IPS-NIHi11 (cell line): ENCODE measurements at places on chromosomes 7 and 10.

DNA sequence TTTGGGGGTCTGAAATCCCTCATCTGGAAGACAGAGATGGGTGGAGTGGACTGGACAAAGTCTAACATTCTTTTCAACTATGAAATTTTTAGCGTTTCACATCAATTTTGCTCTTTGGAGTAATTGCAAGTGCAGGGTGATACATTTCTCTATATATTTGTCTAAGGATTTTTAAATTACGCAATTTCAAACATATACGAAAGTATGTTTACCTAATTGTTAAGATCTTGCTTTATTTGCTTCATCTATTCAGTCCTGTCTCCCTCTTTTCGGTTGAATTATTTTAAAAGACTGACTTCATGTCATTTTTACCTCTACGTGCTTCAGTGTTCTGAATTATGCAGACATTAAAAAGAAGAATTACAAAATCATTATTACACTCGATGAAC, 101.9 kb upstream of the CREB5 start:
- DNase-seq: no peak

DNA sequence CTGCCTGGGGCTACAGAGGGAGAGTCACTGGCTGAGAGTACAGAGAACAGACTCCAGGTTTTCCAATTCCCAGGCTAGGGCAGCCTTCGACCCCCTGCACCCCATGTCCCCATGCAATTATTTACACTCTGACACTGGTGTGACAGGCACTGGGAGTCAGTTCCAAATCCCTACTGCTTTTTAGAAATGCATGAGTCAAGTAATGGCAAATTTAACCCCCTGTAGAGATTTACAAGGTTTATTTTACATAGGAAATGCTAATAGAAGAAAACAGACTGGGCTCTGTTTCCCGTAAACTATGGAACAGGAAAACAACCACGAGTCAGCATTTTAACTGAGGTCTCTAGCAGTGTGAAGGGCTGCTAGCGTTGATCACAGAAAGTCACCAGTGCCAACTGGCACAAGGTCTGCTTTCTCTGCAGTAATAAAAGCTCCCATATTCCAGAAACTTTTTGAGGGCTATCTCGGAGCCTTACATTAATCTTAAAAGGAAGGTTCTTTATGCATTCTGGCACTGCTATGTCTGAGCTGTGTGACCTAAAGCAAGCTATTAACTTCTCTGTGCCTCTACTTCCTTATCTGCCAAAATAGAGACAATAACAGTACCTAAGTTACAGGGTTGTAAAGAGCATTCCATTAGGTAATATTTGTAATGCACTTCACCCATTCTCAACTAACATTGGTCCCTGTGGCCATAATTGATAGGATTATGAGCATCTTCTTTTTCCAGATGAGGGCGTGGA, 28.2 kb downstream of the NOD1 start:
- no peak for DNase-seq

- DNase-seq: no peak
These were observed 494.0 kb upstream of the POT1 start for GRCh38 chr7:125423458-125424155.

DNA sequence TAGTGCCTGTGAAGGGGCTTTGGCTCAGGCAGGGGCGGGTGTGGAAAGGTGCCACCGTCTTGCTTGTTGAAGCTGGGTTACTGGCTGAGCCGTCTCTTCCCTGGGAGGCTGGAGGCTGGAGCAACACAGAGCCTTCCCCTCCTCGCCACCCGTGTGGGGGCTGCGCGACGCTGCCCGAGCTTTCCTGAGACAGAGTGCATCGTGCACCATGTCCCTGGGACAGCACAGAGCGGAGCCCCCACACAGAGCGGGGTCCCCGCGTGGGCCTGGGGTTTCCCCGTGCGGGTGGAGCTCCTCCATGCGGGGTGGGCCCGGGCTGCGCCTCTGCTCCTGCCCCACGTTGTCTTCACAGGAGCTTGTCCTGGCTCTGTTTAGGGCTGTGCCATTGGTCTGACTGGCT, 69.9 kb downstream of the INPP5A start:
- no peak for DNase-seq

DNA sequence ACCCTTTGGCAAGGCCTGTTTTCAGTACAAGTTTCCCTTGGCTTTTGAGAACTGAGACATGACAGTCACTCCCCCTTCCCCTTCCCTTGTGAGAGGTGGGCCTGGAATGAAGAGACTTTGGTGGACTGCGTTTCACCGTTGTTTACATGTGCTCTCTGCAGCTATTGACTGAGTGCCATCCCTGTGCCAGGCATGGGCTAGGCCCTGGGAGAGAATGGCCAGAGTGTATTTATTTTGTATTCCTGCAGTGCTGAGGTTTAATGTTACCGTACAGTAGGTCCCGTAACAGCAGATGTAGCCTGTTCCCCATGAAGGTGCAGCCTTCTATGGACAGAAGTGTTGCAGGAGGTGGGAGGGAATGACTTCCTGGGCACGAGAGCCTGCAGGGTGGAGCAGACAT, 50.0 kb downstream of the TACR2 start:
- no peak for DNase-seq

DNA sequence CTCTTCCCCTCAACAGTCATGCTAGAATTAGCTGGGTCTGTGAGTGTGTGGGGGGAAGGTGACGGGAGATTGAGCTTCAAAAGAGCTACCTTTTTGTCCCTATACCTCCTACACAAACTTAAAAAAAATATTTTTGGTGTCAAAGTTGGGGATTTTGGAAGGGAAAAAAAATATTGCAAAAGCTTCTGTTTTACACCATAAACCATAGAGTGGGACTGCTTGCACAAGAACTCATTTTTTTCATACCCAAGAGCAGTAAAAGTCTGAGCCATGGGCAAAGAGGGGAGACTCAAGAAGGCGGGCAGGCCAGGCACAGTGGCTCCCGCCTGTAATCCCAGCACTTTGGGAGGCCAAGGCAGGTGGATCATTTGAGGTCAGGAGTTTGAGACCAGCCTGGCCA, 9.4 kb upstream of the ZDHHC4 start:
- DNase-seq: no peak

DNA sequence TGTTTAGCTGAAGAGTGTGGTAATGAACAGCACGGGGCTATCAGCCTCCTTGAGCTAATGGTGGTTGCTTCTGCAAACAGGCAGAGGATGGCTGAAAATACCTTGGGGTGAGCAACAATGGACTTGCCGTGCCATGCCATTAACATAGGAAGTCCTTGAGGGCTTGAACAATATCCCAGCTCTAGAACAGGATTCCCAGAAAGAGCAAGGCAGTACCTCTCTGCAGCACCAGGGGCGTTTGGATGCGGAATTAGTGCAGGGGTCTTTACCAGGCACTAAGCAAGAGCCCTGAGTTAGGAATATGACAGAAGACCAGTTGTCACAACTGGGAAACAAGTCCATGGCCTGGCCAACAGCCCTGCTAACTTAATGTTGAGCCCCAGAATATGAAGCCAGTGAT, 143.2 kb upstream of the COBL start:
- peak; percentile 44 for DNase-seq

DNA sequence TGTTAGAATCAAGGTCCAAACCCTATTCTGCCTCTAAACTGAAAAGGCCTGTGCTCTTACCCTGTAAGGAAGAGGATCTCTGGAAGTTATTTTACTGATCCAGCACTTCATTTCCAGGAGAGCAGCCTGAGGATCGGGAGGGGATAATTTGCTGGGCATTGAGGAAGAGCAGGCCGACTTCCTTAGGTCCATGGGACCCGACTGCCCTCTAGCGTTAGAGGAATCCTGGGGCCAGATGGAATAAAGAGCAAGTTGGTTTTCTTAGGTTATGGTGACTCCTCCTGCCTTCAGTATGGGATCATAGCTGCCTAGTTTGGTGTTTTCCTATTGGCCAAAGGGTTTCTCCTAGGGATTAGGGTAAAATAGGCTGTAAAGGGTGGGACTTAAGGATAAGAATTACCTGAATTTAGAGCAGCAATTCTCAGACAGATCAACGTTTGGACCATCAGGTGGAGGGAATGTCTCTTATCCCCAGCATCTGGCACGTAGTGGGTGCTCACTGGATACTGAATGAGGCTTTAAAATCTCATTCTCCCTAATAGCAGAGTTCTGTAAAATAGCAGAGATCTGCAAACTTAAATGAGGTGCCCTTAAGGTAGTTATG, 40.0 kb upstream of the SORBS1 start:
- peak; percentile 89 for DNase-seq

DNA sequence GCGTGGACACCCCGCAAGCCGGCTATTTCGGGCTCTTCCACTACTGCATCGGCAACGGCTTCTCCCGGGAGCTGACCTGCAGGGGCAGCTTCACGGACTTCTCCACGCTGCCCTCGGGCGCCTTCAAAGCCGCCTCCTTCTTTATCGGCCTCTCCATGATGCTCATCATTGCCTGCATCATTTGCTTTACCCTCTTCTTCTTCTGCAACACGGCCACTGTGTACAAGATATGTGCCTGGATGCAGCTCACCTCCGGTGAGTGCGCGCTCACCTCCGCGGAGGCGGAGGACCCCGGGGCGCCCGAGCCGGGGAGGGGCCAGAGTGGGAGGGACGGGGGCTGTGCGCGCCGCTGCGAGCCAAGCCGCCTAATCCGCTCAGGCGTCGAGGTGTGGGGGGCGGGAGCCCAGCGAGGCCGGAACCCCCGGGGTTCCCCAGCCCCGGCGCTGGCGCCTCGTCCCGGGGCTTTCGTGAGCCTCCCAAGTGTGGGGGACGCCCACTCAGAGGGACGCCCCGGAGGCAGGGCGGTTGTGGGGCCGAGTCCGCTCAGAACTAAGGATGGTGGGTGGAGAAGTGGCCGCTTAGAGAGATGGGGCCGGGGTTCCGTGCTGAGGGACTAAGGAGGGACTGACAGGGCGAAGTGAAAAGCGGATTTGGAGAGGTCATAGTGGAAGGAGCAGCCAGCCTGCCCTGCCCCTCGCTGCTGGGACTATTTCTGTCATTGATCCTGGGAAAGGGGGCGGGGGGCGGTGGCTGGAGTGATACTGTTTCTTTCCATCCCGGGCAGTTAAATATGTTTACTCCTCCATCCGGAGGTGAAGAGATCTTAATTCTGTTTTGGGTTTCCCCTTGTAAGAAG, 795 bp downstream of the LHFPL3 start:
- peak; percentile 23 for DNase-seq

GRCh38 chr10:63094405-63094804, 38.7 kb upstream of the NRBF2 start:
- DNase-seq: no peak

GRCh38 chr10:78763651-78764395, 304.9 kb upstream of the ZMIZ1 start:
- no peak for DNase-seq

GRCh38 chr7:123154231-123154860, 45.4 kb downstream of the SLC13A1 start:
- DNase-seq: peak; percentile 71

GRCh38 chr10:3955493-3955892, 170.5 kb upstream of the KLF6 start:
- DNase-seq: peak; percentile 60

DNA sequence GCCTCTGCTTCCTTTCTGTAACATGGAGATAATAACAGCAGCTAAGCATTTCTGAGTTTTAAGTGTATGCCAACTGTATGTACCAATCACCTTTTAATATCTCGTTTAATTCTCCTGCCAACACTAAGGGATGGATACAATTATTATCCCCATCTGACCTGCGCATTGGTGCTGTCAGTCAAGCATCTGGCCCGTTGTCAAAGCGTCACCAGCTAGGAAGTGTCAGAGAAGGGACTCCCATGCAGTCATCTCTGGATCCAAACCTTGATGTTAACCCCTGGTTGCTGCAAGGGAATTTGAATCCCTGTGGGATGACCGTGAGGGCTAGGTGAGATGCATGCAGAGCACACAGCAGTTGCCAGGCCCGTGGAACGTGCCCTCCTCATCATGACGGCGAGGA, 506.8 kb downstream of the SDK1 start:
- DNase-seq: no peak

- DNase-seq: no peak
These were observed 54.8 kb upstream of the CACUL1 start for GRCh38 chr10:118809357-118810220.

DNA sequence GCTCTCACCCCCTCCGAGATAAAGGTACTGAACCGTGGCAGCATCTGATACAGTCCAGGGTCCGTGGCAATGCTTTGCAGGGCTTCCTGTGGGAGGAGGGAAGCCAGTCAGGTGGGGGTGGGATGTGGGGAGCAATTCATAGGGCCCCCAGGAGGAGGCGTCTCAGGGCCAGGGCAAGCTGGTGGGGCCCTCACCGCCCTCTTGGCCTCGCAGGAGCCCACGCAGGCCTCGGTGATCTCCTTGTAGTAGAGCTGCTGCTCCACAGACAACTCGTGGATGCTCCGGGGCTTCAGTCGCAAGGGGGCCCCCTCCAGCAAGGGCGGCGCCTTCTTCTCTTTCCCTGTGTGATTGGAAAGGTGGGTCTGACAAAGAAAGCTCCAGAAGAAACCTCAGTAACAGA, 7.2 kb downstream of the TAF6 start:
- no peak for DNase-seq

GRCh38 chr10:45453639-45454255, 79.7 kb downstream of the ALOX5 start:
- DNase-seq: no peak

DNA sequence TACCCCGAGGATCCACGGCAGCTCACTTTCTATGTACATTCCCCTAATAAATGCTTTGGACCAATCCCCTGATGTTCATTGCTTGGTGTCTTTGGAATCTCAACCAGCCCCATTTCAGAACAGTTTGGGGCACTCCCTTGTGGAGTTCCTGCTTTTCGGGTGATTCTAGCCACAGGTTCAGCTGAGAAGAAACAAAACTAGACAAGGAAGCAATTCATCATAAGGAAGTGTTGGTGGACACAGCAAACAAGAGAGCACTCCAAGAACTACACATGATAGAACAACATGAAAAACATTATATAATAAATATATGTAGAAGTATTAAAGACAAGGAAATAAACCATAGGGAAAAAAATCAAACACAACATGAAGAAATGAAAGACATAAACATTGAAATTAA, 6.0 kb upstream of the CCDC136 start:
- no peak for DNase-seq

GRCh38 chr7:13846386-13846785, 143.1 kb downstream of the ETV1 start:
- DNase-seq: no peak

DNA sequence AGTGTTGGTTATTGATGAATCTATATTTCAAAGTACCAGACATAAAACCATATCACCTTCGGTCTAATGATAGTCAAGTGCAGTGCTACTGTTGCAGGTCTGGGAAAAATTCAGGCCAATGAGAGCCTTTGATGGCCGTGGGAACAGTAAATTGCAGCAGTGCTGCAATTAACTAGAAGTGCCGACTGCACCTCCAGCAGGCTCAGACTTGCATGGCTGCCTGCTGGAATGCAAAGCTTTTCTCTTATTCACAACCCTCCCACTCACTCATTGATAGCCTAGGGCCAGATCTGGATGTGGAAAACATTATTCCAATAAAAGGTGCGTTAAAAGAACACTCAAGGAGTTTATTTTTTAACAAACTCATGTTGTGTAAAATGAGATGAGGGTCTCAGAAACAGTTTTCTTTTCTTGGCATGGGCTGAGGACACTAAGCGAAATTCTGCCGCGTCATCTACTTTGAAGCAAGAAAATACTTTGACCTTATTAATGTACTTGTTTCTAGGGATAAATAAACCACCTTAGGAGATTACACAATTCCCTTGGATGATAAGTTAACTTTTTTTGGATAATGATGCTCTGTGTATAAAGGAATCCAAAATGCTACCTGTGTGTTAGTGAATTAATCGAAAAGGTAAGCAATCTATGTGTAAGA, 17.1 kb downstream of the PLXDC2 start:
- DNase-seq: peak; percentile 44

GRCh38 chr10:75231672-75232581, 3.8 kb downstream of the COMTD1 start:
- DNase-seq: no peak
